ENCODE measurements at places on chromosomes 16 and 17. TPM values are rescaled to one million over a fixed set of nuclear protein-coding genes. Genes with fewer than 3 reads are reported as not detected.

The WNT3 gene
- 3.2 TPM for total RNA-seq

The TSNAXIP1 gene
- 1.3 TPM for total RNA-seq

The TVP23A gene
- total RNA-seq = not detected

The KRTAP4-1 gene
- total RNA-seq = not detected

The NOTUM gene
- total RNA-seq = not detected

GRCh38 chr17:35705705-35706104 lies 25.7 kb upstream of the RASL10B start:
- peaks cover 14% of the 10 kb centered on the region for H3K36me3 ChIP-seq
- H3K4me3 ChIP-seq = no peak overlapping the region
- H3K27me3 ChIP-seq = no peaks in the 10 kb centered on the region

DNA sequence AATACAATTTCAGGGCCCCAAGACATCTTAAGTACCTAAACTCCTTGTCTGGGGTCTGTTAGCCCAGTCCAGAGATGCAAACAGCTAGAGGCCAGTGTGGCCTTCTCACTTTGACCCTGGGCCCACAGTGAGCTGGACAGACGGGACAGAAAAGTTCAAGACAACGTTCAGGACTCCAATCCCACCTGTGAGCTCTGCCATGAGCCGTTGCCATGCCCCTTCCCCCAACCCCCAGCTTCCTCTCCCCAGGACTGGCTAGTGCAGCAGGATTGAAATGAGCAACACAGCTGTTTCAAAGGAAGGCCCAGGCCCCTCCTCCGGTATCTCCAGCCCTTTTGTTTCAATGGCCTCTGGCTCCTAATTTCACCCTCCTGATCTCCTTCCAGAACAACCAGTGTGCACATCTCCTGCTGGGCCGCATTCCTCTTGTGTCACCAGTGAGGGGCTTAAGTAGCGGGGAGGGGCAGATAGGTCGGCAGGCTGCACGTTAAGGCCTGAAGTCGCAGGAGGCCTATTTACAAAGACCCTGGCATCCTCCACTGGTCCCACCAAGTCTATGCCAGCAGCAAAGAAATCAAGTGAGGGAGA lies 11.3 kb downstream of the AXIN2 start:
- no peaks in the 10 kb centered on the region for H3K4me1 ChIP-seq
- H3K27me3 ChIP-seq = peaks cover 11% of the 10 kb centered on the region
- no peak overlapping the region for H3K27ac ChIP-seq
- no peak overlapping the region for H3K4me3 ChIP-seq
- no peaks in the 10 kb centered on the region for H3K36me3 ChIP-seq

DNA sequence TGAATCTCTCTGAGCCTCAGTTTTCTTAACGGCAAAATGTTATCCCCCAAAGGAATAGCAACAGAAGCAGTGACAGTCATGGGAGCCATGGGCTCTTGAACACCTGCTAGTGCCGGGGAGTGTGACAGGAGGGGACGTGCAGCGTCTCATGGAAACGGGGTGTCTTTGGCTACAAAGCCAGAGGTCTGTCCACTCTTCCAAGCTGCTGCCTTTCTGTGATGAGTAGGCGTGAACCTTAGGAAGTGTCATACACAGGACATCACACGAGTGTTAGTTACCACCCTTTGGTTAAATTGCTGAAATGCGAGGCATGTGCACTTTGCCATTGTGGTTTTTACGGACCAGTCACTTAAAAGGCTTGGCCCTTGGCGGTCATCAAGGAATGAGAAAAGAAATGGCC lies 93.4 kb downstream of the IRF8 start:
- H3K36me3 ChIP-seq = no peaks in the 10 kb centered on the region
- H3K4me3 ChIP-seq = no peak overlapping the region
- DNase-seq = no peak
- H3K4me1 ChIP-seq = no peaks in the 10 kb centered on the region
- H3K27me3 ChIP-seq = peaks cover 66% of the 10 kb centered on the region
- no peak overlapping the region for H3K27ac ChIP-seq

GRCh38 chr16:88939972-88940861 lies 36.8 kb downstream of the CBFA2T3 start:
- peaks cover 38% of the 10 kb centered on the region for H3K27me3 ChIP-seq
- no peaks in the 10 kb centered on the region for H3K36me3 ChIP-seq
- DNase-seq = no peak
- no peak overlapping the region for H3K4me3 ChIP-seq
- no peaks in the 10 kb centered on the region for H3K4me1 ChIP-seq
- no peak overlapping the region for H3K27ac ChIP-seq

DNA sequence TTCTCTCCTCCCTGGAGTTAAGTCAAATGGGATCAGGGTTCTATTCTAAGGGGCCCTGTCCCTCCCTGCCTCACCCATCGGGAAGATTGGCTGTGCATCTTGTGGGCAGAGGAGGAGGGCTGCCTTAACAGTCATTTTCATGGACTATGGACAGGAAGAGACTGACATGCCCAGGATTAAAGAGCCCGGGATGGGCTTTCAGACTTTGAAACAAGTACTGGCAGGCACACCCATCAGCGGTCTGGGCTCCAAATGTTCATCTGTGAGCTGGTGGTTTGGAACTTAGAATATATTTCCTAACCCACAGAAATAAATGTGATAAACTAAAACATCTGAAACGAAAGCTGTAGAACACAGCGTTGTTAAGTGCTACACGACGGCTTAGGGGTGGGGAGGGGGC lies 6.5 kb downstream of the SLC6A4 start:
- no peak overlapping the region for H3K27ac ChIP-seq
- 0 out of 2 replicates have a peak, but pooled peaks cover 16% of the 10 kb centered on the region for H3K4me1 ChIP-seq
- H3K36me3 ChIP-seq = no peaks in the 10 kb centered on the region
- H3K4me3 ChIP-seq = no peak overlapping the region

DNA sequence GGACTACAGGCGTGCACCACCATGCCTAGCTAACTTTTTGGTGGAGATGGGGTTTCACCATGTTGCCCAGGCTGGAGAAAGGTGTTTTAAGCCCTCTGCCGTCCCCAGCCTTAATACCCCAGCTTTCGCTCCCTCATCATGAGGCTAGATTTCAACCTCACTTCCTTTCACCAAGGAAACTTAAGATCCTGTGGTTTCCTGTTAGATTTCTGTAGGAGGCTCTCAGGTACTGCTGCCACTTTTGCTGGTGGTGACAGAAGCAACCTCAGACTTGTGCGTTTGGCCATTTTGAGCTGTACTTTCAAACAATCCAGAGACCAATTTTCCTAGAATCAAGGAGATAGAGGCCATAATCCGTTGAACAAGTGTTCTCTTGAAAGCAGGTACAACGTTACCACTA lies 36.2 kb downstream of the MPHOSPH6 start:
- no peak overlapping the region for H3K4me3 ChIP-seq
- no peak for DNase-seq
- H3K36me3 ChIP-seq = peaks cover 12% of the 10 kb centered on the region
- H3K4me1 ChIP-seq = no peaks in the 10 kb centered on the region
- H3K27ac ChIP-seq = no peak overlapping the region

GRCh38 chr17:9566067-9566466 lies 9.6 kb downstream of the STX8 start:
- no peaks in the 10 kb centered on the region for H3K27me3 ChIP-seq
- peaks cover 10% of the 10 kb centered on the region for H3K36me3 ChIP-seq
- DNase-seq = no peak
- peaks cover 17% of the 10 kb centered on the region for H3K4me1 ChIP-seq
- H3K4me3 ChIP-seq = no peak overlapping the region

DNA sequence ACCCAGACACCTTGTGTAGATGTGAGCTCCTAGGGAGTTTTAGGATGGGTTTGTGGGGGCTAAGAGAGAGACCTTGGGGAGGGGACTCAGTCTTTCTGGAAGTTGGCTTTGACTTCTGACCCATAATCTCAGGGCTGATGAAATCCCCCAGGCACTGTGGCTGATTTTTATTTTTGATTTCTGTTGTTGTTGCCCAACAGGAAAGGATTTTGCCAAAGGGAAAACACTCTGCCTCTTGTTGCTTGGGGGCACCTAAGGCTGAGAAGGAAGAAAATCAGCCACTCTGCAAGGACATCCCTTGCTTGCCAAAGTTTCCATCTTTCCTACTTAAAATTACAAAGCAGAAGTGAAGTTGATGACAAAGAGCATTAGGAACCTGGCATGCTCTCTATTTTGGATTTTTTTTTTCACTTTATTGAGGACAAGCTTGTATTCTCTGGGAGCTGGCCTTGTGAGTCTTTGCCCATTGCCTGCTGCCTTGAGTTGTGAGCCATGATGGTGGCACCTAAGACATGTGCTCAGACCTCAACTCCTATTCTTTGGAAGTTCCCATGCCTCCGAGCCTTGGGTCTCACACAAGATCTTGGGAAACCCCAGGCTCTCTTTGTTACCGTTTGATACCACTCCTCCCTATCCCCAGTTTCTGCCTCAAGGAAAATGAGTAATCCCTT lies 3.2 kb upstream of the C1QTNF1 start:
- H3K27me3 ChIP-seq = peaks cover 4% of the 10 kb centered on the region
- DNase-seq = no peak
- H3K4me3 ChIP-seq = no peak overlapping the region
- peaks cover 31% of the 10 kb centered on the region for H3K4me1 ChIP-seq
- H3K36me3 ChIP-seq = no peaks in the 10 kb centered on the region
